ENCODE measurements at places on chromosomes 13 and 19.
A peak's percentile ranks its signal among the peaks of the same experiment; 100 is the strongest.

DNA sequence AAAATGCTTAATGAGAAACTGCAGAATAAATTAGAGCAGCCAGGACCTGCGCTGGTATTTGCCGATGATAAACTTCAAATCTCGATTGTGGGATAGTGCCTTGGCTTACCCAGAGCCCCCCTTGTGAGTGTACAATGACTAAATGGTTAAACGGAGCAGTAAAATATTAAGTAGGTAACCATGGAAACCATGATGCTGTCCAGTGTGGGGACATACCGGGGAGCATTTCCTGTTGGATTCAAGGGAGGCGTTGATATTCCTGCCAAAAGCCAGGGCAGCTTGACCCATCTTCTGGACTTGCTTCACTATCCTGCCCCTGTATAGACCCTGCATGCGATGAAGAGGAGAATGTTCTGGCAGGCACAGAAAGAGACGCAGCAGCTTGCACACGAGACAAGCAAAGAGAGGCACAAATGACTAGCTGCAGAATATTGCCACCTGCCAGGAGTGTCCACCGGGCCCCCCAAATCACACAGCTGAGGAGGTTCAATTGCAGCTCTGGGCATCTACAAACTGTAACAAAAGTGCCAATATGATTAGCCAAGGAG is 255.3 kb upstream of the TSHZ3 start:
- DNase-seq, result no peak

DNA sequence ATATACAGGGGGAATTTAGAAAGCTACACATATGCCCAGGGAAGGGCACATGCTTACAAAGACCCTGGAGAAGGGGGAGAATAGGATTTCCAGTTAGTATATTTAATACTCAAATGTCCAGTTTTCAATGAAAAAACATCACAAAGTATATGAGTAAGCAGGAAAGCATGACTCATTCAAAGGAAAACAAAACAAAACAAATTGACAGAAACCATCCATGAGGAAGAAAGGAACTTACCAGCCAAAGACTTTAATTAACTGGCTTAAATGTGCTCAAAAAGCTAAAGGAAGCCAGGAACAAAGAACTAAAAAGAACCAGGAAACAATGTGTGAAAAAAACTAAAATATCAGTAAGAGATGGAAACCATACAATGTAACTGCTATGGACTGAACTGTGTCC is 716.2 kb upstream of the ARGLU1 start:
- DNase-seq, result no peak

DNA sequence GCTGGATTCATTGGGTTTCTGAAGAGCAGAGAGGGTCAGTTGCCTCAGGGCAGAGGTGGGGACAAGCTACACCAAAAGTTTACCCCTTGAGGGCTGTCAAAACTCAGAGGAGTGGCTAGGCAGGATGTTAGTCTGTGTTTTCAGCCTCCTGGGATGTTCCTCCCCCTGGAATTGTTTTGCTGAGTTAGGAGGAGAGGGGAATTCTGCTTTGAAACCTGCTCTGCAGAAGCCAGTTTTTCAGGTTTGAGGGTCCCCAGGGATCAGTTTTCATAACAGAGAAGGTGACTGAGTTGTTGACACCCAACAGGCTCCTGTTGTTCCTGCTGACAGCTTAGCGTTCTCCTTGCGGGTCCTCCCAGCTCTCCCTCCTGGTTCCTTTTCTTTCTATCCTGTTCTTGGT is 121.9 kb upstream of the TMTC4 start:
- DNase-seq, result no peak

GRCh38 chr13:32731576-32731975 is 145.3 kb downstream of the PDS5B start:
- no peak for DNase-seq

DNA sequence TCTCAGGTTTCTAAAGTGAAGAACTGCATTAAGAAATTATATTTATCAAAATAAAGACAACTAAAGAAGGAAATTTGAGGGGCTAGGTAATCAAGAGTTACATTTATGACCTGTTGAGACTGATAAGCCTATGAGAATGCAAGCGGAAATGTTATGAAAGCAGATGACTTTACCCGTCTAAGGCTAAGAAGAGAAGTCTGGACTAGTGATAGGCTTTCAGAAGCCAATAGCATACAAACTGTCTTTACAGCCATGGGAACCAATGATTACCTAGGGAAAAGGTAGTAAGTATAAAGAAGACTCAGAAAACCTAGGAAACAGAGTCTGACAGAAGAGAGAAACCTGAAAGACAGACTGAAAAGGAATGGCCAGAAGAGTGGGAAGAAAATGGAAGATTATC is 11.2 kb downstream of the TSC22D1 start:
- no peak for DNase-seq

GRCh38 chr13:23844132-23844531 is 45.1 kb downstream of the MIPEP start:
- DNase-seq, result no peak

GRCh38 chr19:14774373-14774772 is 4.0 kb downstream of the ADGRE2 start:
- no peak for DNase-seq

- DNase-seq, result no peak
These were observed 1.6 kb downstream of the ZNF415 start for GRCh38 chr19:53131085-53131590.

DNA sequence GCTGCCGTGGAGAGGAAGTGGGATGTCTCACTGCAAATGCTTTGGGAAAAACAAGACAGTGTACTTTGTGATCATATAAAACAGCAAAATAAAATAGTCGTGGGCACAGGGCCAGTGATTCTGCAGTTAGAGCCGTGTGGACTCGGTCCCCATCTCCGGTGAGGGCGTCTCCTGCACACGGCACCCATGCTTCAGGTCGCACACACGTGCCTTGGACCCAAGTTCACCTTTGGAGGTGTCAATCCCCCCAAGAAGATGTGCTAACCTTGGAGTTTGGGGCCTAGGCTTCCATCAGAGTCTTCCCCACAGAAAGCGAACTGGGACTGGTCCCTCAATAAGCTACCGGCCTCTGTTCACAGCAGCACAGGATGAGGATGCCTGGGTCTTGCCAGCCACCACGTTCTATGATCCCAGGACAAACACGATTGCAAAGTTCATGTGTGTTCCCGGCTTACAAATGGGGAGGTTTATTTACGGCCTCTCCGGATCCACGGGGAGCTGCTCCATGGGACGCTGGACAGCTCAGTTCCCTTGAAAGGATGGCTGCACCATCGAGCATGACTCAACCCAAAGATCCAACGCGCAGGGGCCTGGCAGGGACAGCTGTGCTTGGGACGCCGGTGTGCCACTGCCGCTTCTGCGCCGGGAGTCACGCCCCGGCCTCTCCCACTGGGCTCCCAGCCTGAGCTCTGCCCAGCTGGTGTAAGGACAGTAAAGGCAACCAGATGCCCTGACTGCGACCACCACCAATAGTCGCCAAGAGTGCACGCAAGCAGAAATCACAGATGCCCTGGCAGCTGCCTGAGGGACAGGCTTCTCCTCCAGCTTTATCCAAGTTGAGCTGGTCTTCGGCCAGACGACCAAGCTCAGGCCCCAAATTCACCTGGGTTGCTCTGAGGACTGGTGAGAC is 8.6 kb downstream of the GAS6 start:
- no peak for DNase-seq

- DNase-seq, result no peak
These were observed 2.9 kb upstream of the MAP1S start for GRCh38 chr19:17716309-17716929.

GRCh38 chr19:52007806-52008557 is at the start of gene ZNF615:
ZNF615 (minus strand) TSS chr19:52008211; CDS start chr19:52003711, 4,500 bp downstream.
- DNase-seq, result peak; percentile 80

DNA sequence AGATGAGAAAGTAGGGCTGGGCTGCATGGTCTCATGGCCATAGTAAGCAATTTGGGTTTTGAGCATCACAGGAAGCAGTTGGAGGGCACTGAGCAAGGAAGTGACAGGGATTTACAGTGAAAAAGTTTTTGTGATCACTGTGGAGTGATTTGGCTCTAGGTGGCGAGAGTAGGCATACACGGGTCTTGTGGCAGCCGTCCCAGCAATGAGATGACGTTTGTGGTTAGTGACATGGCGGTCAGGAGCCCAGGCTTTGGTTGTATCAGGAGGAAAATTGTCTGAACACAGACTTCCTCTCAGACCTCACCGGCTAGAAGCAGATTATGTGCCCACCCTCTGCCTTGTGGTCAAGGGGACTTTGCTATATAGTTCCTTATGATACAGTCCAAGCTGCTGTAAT is 3.3 kb downstream of the ZNF444 start:
- DNase-seq, result no peak

DNA sequence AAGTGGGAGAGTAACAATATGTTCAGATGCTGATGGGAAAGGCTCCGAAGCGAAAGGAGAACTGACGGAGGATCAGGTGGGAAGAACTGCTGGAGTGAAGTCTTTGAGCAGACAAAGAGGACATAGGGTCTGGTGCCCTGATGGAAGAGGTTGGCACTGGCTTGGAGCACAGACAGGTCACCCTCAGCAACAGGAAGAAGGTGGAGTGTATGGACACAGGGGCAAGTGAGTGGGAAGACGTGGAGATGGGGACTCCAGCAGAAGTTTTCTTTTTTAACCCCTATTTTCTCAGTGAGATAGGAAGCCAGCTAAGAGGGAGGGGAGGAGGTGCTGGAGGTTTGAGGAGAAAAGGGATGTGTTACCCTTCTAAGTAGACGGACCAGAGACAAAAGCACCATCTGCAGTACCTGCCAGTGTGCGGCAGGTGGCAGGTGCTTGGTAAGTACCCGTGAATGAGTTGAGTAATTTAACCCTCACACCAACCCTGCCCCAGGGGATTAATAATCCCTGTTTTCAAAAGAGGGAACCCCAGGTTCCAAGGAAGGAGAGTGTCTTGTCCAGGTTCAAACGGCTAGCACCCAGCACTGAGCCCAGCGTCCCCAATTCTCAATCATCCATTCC is 11.2 kb downstream of the HAS1 start:
- DNase-seq, result no peak

GRCh38 chr13:31168166-31168565 is 6.5 kb upstream of the HSPH1 start:
- no peak for DNase-seq

GRCh38 chr13:94996445-94996844 is 284.1 kb upstream of the SOX21 start:
- DNase-seq, result no peak

- no peak for DNase-seq
These were observed 63.4 kb upstream of the LRCH1 start for GRCh38 chr13:46489586-46490023.

DNA sequence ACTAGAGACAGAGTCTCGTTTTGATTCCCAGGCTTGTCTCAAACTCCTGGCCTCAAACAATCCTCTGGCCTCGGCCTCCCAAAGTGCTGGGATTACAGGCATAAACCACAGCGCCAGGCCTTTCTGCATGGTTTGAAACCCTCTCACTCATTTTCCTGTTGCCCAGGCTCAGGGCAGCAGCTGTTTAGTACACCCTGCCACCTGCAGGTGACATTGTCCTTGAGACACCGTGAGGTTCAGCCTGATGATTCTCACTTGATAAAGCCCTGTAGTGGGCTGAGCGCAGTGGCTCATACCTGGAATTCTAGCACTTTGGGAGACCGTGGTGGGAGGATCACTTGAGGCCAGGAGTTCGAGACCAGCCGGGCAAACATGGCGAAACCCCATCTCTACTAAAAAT is 12.5 kb downstream of the IL12RB1 start:
- DNase-seq, result no peak

- DNase-seq, result peak; percentile 67
These were observed 6.9 kb downstream of the PKN1 start for GRCh38 chr19:14440049-14440448.

DNA sequence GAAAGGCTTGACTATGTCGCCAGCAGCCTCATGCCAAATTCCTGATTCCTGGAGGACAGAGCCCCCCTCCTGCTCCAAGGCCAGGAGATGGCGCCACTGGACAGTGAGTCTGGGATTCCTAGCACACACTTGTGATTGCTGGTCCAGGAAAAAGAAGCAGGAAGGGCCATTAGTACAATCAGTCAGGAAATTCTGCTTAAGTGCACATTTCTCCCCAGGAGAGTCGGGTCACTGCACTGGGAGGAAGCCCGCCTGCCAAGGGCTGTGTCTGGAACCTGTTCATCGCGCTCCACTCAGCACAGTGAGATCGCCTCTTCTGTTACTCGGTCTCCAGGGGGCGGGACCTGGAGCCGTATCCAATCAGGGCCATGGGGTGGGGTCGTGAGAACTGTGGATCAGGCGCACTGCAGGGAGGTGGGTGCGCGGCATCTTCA is 65.1 kb downstream of the ZNF823 start:
- DNase-seq, result no peak

- DNase-seq, result no peak
These were observed 1.0 kb upstream of the RPS5 start for GRCh38 chr19:58385891-58386575.

DNA sequence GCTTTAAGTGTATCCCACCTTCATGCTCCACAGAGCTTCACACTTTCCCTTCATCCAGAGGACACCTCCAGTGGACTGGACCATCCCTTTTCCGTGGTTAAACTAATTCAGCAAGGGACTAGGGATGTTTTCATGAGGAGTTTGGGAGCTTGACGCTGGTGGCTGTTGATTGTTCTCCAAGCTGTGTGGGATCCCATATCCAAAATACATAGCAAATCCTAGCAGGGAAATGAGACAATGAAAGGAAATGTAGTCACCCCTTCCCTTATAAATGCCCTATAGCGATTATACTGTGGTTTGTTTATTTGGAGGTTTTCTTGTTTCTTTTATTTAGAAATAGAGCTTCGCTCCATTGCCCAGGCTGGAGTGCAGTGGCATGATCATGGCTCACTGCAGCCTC is 31.6 kb upstream of the DPRX start:
- no peak for DNase-seq

- no peak for DNase-seq
These were observed 21.0 kb downstream of the RFXAP start for GRCh38 chr13:36839981-36840380.

DNA sequence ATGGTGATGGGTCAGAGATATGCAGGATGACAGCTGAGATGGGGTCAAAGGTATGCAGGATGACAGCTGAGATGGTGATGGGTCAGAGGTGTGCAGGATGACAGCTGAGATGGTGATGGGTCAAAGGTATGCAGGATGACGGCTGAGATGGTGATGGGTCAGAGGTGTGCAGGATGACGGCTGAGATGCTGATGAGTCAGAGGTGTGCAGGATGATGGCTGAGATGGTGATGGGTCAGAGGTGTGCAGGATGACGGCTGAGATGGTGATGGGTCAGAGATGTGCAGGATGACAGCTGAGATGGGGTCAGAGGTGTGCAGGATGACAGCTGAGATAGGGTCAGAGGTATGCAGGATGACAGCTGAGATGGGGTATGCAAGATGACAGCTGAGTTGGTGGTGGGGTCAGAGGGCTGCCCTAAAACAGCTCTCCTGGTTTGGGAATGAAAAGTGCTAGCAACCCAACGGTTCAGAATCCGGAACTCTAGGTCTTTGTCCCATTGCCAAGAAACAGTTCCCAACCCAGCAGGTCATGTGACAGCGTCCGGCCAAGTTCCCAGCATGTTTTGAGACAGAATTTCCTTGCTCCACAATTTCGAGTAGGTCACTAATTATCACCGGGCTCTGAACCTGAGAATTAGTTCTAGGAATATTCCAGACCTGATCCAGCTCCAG is 3.2 kb downstream of the SELENOW start:
- DNase-seq, result no peak

DNA sequence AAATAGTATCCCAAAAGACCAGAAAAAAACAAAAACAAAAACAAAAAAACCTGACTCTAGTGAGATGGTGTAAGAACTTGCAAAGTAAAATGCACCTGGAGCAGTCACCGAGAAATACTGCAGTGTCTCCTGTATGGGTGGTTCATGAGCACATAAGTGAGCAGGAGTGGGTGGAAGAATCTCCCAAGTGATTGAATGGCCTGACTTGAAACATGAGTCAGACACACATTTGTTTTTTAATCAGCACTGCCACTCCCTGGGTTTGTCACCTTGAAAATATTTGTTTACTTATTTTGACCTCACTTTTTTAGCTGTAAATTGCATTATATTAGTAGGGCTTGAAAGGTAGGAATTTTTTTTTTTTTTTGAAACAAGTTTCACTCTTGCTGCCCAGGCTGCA is 2.0 kb downstream of the ZNF431 start:
- no peak for DNase-seq
